ENCODE measurements at places on chromosomes 12 and 14.

GRCh38 chr12:108610336-108610815, 12.5 kb upstream of the TMEM119 start:
- no peak for DNase-seq

DNA sequence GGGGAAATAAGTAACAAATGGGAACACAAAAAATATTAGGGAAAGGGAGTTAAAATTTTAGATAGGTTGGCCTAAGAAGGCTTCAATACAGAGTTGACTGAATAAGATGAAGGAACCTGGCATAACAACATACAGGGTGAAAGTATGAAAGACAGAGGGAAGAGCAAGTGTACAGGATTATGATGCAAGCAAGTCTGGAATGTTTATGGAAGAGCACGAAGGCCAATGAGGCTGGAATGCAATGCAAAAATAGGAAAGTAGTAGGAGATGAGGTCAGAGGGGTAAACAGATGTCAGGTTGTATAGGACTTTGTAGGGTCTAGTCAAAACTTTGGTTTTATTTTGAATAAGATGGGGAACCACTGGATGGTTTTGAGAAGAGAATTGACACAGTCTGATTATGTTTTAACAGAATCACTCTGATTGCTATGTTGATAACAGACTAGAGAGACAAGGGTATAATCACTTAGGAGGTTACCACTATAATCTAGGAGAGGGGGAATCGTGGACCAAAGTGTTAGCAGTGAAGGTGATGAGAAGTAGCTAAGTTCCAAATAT, 96.8 kb downstream of the OSBPL8 start:
- no peak for DNase-seq

- DNase-seq = no peak
Measured at GRCh38 chr12:127649961-127650360, 617.0 kb upstream of the TMEM132C start.

GRCh38 chr12:3316776-3317480, 174.1 kb upstream of the PRMT8 start:
- no peak for DNase-seq

GRCh38 chr14:35403114-35403602, 1.4 kb downstream of the NFKBIA start:
- DNase-seq = no peak

DNA sequence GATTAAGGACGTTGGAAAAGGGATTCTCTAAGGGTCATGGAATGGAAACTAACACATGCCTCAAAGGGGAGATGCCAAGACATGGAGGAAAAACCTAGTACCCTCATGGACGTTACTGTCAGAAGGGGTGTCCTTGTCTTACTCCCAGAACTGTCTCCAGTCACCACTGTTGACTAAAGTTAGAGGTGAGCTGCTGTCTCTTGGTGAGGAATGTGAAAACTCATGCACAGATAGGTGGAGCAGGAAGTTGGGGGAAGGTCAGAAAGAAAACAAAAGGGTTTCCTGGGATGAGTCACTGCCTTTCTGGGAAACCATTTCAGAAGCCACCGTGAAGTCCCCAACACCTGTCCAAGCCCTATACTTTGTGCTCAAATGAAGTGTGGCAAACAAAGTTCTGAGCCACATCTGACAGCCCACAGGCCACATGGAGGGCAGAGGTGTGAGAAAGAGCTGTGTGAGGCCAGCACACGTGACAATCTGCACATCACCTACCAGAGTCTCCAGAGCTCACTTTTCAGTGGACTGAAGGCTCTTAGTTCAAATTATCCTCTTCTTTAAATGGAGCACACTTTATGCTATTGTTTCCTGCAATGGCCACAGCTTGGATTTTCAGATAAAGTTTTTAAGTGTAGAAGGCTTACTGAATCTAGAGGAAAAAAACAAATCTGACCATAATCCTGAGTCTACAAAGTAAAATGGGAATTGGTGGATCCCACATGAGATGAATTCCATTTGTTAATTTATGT, 92.9 kb upstream of the EGLN3 start:
- DNase-seq = no peak

DNA sequence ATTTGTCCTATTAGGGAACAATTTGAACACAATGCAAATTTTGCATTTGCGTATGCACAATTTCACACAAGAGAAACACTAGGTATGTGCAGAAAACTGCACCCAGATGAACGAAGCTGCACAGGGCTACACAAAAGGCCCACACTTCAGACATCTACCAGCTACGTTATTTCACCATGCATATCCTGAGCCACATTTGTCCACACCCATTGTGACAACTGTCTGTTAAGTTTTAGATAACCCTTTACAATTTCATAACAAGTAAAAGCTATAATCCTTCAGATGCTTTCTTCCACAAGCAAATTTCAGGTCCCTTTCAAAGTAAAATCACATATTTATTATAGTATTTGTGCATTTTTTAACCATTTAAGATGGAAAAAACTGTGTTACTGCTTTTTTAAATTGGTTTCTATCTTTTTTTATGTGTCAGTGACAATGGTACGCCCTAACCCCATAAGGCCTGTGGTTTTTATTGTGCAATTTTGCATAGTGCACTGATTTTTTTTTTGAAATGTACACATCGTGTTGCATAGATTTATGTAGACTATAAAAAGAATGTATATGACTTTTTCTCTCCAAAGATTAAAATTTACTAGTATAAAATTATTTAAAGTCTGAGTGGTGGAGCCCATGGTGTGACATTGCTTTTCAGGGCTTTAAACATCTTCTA, 87.8 kb upstream of the BTG1 start:
- no peak for DNase-seq

DNA sequence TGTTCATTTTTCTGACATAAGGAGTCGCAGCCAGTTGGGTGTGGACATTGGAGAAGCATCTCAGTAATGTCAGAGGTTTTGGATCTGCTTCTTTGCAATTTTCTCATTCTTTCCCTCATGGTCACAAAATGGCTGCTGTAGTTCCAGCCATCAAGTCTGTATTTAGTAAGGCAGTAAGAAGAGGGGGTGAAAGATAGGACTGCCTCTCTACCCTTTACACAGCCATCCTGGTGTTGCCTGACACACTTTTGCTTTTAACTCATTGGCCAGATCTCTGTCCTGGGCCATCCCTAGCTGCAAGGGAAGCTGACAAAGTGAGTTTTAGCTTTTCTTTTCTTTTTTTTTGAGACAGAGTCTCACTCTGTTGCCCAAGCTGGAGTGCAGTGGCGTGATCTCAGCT, 66.2 kb downstream of the EID3 start:
- no peak for DNase-seq

DNA sequence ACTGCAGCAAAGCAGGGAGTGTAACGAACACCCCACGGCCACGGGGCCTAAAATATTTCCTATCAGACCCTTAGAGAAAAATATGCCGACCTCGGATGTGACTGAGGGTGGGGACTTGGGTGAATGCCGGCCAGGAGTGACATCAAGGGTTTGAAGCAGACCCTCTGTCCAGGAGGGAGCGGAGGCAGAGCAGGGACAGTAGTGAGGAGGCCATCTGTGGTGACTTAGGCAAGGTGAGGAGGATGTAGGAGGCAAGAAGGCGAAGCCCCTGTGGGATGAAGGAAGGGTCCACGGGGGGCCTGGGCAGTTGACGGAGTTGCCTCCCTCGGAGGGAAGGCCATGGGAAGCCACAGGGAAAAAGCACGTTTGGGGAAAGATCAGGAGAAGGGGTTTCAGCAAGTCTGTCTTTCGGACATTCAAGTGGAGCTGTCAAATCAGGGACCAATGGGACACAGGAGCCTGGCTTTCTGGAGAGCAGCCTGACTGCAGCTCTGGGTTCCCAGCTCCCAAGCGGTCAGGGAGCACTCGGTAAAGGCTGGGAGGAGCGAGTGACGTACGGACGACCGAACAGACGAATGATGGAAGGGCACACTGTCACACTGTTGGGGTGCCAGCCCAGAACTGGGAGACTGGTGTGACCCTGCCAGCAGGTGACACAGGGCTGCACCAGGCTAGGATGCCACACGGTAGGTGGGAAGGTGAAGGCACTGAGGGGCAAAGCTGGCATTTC, 74.3 kb downstream of the MOK start:
- DNase-seq = no peak

GRCh38 chr12:94534278-94534677, 74.6 kb upstream of the CEP83 start:
- no peak for DNase-seq

- no peak for DNase-seq
Measured at GRCh38 chr12:111298582-111299436, 70.1 kb downstream of the PHETA1 start.

DNA sequence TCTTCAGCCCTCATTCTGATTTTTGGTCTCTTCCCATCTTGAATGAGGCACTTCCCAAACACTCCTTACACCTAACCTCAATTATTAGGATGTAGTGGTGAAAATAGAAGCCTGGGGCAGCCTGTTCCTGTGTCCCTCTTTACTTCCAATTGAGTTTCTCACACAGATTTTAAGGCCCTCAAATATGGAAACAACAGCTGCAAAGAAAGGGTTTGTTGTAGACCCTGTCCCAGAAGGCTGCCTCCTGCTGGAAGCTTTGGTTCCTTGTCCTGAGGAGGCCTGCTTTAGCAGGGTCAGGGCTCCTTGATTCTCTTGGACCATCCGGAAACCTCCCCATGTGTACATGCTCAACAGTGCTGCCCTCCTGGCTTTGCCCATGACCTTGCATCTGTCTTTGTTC, 101.3 kb downstream of the TGFB3 start:
- DNase-seq = no peak

DNA sequence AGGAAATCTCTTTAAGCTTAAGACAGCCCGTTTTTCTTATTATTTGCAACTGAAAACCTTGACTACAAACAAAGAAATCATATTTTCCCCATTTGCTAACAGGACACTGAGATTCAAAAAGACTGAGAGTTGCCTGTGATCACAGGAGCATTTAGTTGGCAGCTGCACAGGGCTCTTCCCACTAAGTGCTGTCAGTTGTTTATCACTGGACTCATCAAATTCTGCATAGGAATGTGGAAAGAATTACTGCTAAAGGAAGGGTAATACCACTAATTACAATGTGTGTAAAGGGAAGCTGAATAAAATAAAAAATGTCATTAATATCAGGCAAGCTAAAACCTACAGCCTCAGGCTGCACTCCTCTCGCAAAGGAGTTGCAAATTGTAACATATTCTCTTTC, 226.4 kb downstream of the NELL2 start:
- no peak for DNase-seq

DNA sequence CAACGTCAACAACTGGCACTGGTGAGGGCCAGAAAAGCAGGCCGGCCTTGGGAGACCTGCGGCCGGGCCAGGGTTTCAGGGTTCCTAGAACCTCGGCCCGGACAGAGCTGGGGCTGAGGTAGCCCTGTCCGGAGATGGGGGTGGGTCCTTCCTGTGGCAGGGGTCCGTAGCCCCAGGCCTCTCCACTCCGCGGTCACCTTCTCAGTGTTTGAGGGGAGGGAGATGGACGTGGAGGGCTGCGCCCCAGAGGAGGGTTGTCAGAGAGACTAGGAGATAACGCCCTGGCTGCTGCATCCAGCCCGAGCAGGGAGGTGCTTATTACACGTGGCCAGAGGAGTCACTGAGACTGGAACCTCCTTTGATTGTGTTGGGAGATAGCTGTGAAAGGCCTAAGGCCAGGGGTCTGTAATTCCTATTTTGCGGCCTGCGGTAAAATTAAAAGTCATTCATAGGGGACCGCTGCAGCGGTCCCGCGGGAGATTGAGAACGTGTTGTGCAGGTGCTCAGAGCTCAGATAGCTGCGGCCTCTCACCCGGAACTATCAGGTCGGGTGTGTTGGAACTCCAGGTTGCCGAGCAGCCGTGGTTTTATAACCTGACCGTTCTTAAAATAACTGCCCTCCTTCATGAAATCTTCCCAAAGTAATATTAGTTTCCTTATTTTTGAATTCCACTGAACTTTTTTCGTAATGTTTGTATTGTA, 507 bp downstream of the AHSA1 start:
- DNase-seq = no peak

DNA sequence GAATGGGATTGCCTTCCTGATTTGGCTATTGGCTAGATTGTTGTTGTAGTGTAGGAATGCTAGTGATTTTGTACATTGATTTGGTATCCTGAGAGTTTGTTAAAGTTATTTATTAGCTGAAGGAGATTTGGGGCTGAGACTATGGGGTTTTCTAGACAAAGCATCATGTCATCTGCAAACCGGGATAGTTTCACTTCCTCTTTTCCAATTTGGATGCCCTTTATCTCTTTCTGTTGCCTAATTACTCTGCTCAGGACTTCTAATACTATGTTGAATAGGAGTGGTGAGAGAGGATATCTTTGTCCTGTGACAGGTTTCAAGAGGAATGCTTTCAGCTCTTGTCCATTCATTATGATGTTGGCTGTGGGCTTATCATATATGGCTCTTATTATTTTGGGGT, 265.7 kb upstream of the MGAT4C start:
- no peak for DNase-seq

DNA sequence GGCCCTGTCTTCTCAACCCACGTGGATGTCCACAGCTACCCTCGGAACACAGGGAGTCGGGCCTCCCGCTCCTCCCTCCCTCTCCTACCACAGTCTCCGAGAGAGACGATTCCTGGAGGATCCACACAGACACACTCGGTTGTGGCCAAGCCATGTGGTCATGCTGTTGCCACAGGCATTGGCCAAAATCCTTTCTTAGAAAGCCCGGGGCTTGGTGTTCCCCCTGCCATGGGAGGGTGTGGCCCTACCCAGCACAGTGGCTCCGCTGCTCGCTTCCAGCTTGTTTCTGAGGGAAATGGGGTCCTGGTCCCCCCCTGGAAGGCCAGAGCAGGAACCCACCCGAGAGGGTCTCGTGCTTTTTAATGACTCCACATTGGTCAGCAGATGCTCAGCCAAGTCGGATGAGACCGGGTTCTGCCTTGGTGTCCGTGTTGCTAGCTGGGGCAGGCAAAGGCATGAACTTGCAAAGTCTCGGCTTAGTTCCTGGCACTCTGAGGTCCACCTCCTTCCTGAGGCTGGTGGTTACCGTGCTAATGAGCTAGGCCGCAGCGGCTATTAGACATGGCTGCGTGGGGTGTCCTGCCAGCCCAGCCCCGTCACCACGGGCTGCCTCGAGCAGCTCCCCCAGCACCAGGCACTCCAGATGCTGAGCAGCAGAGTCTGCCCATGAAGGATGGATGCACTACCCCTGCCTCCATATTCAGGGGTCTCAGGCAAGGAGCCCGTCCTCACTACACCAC, 46.8 kb upstream of the MEG3 start:
- no peak for DNase-seq

- no peak for DNase-seq
Measured at GRCh38 chr14:67068251-67068650, 121.0 kb upstream of the GARIN2 start.

DNA sequence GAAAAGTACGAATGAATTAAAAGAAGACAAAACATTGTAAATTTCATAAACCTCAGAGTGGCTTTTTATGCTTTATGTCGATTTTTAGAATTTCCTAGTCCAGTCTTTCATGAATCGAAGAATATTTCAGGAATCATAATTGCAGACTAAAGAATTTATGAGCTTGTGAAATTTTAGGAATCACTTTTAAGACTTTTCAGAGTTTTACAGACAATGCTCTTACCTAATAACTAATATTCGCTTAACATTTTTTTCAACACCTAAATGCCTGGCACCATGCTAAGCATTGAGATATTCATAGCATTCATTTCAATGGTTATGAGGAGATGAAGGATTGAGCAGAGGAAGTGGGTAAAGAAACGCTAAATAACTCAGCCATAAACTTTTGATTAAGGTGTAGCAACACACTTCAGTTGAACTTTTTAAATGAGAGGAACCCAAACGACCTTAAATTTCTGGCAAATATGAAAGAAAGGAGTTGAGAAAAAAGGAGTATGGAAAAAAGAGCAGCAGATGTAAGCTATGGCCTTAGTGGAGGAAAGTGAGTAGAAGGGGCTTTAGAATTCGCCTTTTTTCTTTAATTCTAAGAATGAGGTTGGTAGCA, 739 bp upstream of the USP44 start:
- no peak for DNase-seq

Data from AG04449 (cell line).